ENCODE measurements at places on chromosomes 3 and 15.
A peak's percentile ranks its signal among the peaks of the same experiment; 100 is the strongest.

- DNase-seq = no peak
Observed at GRCh38 chr3:185678027-185678426, 91.9 kb downstream of the SENP2 start.

DNA sequence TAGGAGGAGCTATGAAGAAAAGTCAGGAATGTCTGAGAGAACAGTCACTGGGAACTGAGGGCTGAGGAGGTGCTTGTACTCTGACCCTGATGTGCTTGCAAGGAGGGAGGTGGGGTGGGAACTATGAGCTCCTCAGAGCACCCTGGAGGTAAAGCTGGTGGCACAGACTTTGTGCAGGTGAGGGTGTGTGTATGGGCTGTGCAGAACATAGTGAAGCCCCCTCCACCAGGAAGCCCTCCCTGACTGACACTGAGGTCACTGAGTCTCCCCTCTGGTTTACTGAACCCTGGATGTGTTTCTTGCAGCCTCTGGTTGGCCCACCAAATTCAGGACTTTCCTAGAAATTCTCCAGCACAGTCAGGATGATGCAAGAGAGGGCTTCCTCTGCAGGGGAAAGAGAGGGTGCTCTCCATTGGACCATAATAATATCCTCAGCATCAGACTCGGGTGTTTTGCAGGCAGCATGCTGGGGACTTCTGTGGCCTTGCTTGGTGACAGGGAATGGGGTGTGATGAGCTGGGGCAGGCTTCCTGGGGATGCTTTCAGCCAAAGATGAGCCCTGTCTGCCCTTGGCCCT, 1.5 kb upstream of the ISLR start:
- no peak for DNase-seq

DNA sequence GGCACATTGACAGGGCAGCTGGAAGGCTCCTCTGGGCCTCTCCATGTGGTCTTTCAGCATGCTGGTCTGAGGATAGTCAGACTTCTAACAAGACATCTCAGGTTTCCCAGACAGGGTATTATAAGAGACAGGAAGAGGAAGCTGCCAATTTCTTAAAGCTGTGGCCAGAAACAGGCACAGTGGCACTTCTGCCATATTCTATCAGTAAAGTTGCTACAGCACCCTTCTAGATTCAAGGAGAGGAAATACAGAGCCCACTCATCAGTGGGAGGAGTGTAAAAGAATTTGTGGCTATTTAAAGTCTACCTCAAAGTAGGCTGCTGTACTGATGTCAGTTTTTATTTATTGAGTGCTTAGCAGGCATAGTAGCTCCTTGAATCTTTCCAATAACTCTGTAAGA, 55.5 kb downstream of the BTD start:
- no peak for DNase-seq

GRCh38 chr15:51917493-51917892, 54.1 kb downstream of the LEO1 start:
- DNase-seq = no peak

DNA sequence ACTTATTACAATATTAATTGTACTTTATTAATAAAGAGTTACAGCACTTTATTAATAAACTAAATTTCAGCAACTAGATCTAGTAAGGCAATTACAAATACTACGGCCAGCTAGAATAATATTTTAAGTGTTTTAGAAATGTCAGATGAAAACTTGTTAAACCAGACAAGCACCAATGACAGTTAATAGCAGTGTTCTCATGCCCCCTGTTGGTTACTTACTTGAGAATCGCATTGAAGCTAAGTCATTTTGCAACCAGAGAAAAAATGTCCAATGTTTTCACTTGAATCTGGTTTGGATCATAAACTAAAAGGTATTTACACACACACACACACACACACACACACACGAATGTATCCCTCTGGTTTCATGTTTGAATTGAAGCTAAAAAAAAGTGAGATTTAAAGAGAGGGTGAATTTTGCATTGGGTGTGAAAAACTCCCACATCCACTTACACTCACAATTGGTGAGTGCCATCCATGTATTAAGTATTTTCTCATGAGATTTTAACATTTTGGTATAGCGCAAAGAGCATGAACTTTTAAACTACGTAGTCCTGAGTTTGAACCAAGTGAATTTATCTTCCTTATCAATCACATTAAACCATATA, 347.7 kb downstream of the ZBBX start:
- no peak for DNase-seq

DNA sequence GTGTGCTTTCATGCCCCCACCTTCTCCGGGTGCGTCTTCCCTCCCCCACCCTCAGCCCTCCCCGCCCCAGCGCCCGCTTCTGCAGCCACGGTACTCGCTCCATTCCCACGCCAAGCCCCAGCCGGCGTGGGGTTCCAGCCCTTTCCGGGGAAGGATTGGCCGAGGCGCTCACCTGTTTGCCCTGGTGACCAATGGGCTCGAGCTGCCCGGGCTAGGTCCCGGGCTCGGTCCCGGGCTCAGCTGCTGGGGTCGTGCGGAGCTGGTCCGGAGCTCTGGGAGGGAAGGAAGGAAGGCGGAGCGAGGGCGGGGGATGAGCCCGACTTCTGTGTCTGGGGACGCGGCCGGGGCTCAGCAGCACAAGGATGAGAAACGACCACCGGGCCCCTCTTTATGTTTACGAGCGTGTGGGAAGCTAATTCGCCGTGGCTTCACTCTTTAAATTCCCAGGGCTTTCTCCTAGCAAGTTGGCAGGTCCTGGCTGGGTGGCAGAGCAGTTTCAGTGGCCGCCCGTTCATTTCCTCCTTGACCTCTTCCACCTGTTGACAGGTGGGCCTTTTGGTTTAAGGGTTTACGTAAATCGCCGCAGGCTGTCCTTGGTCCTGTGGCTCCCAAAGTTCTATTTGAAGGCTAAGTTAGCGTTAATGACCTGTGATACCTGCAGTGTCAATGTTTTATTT, at the start of gene IGSF10:
Gene IGSF10, minus strand, starts transcription at position 288 of the 677 bp plus-strand sequence. CDS start 2,352 bp downstream, outside the sequence.
- DNase-seq = no peak

DNA sequence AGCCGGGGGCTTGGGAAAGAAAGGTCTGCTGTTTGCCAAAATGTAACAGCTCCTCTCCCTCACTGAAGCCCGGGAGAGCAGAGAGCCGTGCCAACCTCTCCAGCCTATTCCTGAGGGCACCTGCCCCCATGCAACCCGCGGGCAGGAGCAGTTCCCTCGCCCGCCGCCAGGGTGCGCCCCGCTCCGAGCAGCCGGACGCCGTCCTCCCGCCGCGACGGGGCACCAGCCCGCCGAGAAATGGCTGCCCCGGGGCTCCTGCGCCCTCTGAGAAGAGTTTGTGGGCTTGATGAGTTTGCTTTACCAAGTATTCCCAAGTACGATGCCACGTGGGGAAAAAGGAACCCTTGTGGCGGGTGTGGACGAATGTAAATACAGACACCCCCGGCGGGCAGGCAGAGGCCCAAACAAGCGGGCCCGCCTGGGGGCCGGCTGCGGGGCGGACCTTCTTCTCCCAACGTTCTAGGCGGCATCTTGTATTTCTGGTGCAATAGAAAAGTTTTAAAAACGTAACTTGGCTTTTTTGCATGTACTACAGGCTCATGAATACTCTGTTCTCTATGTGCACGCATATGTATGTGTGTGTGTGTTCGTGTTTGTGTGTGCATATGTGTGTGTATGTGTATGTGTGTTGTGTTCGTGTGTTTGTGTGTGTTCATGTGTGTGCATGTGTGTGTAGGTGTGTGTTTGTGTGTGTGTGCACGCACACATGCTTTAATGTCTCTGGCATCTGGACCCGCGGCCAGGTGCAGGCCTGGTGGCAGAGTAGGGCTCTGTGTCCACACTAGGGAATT, 162.9 kb downstream of the CHSY1 start:
- peak; percentile 54 for DNase-seq

GRCh38 chr3:125143538-125143937, 69.0 kb downstream of the SLC12A8 start:
- DNase-seq = no peak

DNA sequence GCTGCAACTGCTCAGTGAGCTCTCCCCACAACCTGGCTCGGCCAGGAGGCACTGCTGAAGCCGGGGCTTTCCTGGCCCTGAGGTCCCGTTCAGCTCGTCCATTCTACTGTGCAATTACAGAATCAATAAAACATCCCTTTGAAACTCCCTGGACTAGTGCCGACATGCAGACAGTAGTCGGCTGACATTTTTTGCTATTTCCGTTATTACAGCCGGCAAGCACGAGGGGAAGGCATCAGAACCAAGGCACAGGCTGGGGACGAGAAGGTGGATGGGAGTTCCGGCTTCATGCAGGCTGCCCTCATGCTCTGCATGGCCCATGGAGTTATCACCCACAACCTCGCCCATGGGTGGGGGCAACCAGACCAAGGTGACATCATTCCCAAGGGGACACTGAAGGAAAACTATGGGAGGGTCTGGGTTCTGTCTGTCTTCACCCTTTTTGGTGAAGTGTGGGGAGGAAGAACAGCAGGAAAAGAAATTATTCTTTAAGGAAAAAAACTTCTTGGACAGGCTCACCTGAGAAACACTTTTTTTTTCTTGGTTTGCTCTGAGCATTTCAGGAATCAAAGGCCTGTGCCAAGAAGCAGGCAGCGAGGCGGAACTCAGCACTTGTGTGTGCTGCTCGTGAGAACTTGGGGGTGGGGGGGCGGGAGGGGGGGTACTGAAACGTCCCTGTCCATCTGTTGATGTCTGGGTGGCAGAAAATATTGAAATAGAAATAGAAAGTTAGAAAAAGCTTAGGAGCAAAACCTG, 154.5 kb downstream of the FOXP1 start:
- DNase-seq = no peak

DNA sequence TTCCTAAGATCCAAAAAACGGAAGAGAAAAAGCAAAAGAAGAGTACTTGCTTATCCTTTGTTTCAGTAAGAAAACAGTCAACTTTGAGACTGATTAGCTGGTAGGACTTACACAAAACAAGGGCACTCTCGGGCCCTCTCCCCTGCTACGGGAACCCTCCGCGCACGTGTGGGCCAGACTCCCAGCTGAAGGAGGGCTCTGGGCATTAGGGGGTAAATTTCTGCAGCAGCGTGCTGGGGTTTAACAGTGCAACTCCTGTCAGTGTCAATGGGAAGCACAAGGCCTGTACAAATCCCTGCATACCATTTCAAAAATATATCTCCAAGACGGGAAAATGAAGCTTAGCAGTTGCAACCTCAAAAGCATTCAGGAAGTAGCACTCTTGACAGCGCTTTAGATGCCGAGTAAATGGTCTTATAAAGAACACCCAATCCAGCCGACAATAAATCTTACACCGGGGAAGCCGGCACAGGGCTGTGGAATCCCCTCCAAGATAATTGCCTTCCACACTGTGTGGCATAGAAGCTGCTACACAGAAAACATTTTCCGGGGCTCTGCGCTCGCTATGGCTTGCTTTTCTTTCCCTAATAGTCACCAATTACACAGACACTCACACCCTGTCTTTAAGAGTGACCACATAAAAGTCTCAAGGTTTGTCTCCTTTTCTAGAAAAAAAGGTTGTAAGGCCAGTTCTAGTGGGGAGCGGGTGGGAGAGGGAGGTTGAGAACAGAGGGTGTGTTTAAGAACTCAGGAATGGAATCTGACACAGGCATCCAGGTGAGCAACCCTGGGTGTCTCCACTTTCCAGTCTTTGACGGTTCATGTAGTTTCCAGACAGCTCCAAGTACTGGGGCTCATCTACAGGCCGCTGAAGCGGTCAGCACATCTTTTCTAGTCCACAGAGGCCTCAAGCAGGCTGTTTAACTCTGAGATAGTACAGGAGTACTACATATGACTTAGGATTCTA, 512.7 kb downstream of the FOXP1 start:
- no peak for DNase-seq

- no peak for DNase-seq
Observed at GRCh38 chr3:192449036-192449435, 278.3 kb downstream of the FGF12 start.

Measured in stimulated activated CD4-positive, alpha-beta T cell treated with anti-CD3 and anti-CD28 coated beads, Interleukin-15, amount 100 ng/mL, for 48 hours (primary cell).